ENCODE measurements at places on chromosomes 5 and 9.
A peak's percentile ranks its signal among the peaks of the same experiment; 100 is the strongest.

- no peak for DNase-seq
Measured at GRCh38 chr5:10455277-10455670, 13.6 kb downstream of the ROPN1L start.

DNA sequence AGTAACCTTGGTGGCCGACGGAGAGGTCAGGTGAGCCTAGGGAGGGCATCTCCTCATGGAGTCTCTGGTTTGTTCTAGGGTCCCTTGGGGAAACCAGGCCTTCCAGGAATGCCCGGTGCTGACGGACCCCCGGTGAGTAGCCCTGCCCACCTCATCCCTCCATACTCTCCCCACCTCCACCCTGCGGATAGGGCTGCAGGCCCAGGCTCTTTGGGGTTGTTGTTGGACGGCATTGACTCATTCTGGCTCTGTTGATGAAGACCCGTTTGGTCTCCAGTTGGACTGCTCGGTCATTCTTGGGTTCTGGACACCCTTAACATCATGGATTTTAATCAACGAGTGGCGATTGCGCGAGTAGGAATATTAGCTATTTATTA lies 112.3 kb upstream of the FCN2 start:
- DNase-seq, result no peak

GRCh38 chr5:158614951-158615350 lies 484.8 kb downstream of the EBF1 start:
- DNase-seq, result no peak

DNA sequence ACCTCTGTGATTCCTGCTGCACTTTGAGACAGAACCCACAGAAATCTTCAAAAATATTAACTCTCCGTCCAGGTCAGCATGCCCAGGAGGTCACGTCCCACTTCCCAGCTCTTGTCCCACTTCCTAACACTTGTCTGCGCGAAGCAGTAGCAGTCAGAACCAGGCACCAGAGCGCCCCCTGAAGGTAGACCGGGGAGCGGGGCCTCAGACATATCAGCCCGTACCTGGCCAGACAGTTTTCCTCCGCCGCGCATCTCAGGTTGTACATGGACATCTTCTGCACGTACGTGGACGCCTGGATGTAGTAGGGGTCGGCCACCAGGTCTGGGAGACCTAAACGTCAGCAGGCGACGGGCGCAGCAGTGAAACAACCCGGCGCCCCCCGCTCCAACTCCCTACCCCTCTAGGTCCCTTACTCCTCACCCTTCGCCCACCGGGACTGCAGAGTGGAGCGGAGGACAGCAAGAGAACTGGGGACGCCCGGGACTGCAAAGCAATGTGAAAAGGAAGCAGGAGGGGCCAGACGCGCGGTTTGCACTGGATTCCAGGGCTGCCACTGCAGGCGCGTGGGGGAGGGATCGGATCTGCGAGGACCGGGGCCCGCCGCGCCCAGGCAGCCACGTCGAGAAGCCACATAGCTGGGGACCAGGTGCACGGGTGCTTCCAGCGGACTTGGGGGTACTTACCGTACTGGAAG lies 1.2 kb downstream of the LOX start:
- peak; percentile 10 for DNase-seq

GRCh38 chr5:158951436-158952247 lies 148.1 kb downstream of the EBF1 start:
- DNase-seq, result no peak

DNA sequence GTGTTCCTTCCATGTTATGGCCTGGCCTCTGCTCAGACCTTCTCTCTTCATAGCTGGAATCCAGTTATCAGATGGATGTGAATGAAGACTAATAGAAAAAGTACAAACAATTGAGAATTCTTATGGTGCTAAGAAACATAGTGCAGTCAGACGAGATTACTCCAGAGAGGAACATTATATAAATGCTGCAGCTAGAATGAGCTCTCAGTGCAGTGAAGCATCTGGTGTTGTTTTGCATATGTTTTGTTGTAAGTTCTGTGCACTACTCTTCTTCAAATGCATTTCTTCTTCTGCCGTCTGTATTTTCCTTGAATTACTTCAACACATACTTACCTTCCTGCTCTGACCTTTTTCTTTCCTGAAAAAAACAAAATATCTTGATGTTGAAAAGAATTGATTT lies 602.4 kb upstream of the CDH18 start:
- DNase-seq, result no peak

- no peak for DNase-seq
Measured at GRCh38 chr9:22114956-22115355, 105.9 kb upstream of the CDKN2B start.

DNA sequence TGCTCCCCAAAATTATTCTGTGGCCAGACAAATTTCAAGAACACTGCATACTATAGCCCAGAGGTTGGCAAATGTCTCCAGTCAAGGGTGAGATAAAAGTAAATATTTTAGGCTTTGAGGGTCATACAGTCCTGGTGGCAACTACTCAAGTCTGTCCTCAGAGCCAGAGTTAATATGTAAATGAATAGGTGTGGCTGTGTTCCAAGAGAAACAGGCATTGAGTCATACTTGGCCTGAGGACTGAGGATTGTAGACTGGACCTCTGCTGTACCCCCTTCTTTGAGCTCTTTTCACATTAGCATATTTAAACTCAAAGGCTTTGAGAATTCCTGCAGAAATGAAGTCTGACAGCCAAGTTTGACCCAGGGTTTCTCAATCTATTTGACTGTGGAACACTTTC lies 129.2 kb upstream of the PTCH1 start:
- no peak for DNase-seq

DNA sequence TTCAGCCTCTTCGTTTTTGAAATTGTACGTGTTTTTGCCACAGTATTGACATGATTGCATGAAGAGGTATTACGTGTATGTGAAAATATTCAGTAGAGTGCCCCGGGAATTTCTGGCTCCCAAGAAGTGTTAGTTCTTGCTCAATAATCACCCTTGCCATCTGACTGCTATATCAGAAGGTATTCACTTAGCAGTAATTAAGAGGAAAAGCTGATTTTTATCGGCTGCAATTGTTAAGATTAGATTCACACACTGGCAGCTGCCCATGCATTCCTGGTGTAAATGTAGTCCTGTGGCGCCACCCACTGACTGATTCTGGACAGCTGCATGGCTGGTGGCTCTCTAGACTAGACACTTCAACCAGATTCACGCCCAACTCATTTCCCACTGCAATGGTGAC lies 440.1 kb upstream of the ADAMTS16 start:
- peak; percentile 30 for DNase-seq

- DNase-seq, result no peak
Measured at GRCh38 chr5:55188656-55189540, 15.9 kb upstream of the CDC20B start.

GRCh38 chr5:73381590-73382400 lies 66.8 kb downstream of the FOXD1 start:
- DNase-seq, result no peak

GRCh38 chr5:28725001-28725400 lies 1686.6 kb upstream of the CDH9 start:
- DNase-seq, result no peak

GRCh38 chr5:127431977-127432585 lies 85.4 kb upstream of the PRRC1 start:
- DNase-seq, result no peak

GRCh38 chr5:61450493-61451279 lies 118.6 kb downstream of the ZSWIM6 start:
- peak; percentile 44 for DNase-seq

- DNase-seq, result no peak
Measured at GRCh38 chr9:134591082-134591571, 50.5 kb upstream of the COL5A1 start.

DNA sequence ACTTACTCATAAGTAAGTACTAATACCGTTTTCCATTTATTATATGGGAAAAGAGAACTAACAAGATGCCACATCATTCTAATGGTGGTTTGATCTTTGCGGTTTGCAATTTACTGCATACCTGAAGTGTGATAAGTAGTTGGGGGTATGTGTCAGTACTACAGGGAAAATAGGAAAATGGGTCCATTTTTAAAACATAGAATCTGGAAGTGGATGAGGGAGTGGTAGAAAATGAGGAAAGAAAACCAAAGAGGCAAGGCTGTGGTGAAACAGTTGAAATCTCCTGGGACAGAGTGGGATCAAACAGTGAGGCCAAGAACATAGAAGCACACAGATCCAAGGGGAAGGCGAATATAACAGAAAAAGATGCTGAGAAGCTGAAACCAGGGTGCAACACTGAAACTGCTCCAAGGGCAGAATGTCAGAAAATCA lies 6.7 kb downstream of the ADAMTSL1 start:
- DNase-seq, result no peak

- DNase-seq, result peak; percentile 60
Measured at GRCh38 chr5:72356361-72356760, 36.2 kb downstream of the PTCD2 start.

DNA sequence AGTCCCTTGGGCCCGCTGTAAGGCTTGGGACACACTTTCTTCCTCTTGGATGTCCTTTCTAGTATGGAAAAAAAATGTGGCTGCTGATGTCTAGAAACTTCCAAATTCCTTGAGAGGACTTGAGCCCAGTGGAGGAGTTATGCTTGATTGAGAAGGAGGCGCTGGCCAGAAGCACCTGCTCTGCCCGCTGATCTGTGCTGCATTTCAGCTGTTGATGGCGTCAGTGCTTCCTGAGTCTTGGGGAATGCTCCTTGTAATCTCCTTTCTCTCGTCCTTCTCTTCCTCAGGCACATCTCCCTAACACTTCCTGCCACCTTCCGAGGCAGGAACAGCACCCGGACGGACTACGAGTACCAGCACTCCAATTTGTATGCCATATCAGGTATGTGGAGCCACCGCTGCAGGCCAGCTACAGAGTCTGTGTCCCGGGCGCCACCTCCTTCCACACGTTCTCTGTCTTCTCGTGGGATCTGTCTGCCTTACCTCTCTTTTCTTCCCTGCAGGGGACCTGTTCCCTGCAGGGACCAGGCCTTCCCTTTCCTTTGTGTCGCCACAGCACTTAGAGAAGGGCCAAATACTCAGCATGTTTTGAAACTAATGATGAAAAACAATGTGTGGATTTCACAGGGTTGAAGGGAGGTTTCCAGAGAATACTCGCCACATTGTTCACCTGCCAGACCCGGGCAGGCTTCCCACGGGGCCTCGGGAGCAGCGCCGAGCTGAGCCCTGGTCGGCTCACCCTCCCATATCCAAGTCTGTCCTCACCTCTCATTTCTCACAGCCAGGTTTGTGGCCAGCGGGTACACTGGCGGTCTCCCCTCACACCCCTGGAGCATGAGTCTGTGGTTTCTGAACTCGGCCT lies 95.2 kb downstream of the MVB12B start:
- DNase-seq, result no peak

DNA sequence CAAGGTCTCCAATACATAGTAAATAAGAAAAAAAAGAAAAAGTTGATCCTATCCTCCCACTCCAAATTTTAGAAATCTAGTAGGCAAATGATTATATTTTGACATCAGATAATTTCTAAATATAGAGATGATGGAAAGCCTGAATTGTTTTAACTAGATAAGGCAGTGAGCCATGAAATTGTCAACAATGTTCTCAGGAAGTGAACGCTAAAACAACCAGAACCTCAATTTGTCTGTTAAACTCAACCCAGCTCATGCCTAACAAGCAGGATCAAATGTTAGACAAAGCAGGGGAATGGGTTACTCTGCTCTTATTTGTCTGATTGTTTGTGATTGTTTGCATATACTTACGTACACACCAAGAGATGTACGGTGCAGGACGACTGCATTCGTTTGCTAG lies 49.2 kb downstream of the ESM1 start:
- no peak for DNase-seq

DNA sequence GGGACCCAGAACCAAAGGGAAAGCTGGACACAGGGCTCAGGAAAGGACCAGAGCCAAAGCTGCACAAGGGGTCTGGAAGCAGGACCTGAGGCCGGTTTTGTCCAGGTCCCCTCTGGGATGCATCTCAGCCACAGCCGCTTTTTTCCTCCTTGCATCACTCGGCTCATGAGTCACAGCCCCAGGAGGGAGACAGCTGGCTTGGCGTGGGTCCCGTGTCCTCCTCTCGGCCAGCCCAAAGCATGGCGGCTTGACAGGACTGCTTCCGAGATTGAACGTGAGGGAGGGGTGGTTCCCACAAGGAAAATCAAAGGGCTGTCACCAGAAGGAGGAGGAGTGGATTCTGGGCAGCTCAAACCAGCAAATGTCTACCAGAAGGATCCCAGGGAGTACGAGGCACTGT lies 56.7 kb upstream of the CPLX2 start:
- DNase-seq, result no peak

- DNase-seq, result no peak
Measured at GRCh38 chr5:39201160-39201780, 18.1 kb downstream of the FYB1 start.

GRCh38 chr5:109041317-109041716 lies 293.6 kb downstream of the FER start:
- DNase-seq, result no peak

DNA sequence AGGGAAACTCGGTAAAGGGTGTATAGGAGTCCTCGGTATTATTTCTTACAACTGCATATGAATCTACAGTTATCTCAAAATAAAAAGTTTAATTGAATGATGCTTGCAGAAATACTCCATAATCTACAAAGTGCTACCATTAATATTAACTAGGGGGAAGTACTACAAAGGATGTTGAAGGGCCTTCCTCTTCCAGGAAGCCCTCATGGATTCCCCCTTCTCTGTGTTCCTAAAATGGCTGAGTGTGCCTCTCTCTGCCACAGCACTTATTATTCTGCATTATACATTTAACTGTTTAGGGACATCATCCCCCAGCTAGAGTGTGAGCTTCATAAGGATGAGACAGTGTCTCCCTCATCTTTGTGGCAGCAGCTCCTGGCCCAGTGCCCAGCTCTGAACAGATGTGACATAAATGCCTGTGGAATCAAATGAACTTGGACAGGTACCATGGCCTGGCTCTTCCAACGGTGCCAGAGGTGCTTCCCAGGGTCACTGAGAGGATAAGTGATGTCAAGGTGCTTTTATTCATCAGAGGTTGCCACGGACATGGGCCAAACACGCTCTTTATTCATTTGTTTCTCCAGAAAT lies 99.5 kb downstream of the PAX5 start:
- DNase-seq, result no peak

GRCh38 chr5:65624025-65624570 lies at the start of gene TRIM23:
TRIM23 (minus strand) TSS chr5:65624333; CDS start chr5:65624274, 59 bp downstream.
- DNase-seq, result peak; percentile 97

DNA sequence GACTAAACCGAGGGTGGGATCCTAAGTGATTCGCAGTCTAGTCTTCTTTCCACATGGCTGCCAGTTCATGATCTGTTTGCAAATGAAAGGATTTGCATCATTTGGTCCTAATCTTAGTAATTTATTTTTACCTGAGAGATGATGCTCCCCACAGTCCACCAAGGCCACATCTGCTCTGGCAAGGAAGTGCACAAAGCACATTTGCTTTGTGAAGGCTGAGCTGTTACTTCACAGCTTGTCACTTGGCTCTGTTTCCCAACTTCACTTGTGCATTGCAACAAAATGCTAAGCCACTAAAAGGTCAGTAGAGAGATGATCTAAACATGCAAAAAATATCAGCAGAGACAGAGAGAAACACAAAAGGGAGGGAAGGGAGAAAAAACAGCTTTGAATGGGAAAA lies 128.5 kb upstream of the VLDLR start:
- no peak for DNase-seq

Measured in hippocampal formation (tissue), 2 donors.